ENCODE measurements at places on chromosomes 3 and 15.

DNA sequence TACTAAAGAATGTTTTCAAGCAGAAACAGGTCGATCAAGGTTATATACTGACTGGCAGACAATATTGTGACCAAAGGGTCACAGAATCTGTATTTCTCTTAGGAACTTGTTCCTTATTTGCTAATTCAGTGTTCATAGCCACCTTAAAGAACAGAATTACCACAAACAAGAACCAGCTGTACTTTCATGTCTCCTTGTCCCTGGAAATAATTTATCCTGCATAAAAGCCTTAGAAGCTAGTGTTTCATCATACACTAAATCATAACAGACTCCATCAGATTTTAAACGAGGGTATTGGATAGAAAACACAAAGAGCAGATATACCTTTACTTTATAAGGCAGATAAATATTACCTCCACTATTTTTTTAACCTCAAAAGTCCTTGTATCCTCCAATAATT is 6.4 kb downstream of the DNAJC19 start:
- no peak for DNase-seq

DNA sequence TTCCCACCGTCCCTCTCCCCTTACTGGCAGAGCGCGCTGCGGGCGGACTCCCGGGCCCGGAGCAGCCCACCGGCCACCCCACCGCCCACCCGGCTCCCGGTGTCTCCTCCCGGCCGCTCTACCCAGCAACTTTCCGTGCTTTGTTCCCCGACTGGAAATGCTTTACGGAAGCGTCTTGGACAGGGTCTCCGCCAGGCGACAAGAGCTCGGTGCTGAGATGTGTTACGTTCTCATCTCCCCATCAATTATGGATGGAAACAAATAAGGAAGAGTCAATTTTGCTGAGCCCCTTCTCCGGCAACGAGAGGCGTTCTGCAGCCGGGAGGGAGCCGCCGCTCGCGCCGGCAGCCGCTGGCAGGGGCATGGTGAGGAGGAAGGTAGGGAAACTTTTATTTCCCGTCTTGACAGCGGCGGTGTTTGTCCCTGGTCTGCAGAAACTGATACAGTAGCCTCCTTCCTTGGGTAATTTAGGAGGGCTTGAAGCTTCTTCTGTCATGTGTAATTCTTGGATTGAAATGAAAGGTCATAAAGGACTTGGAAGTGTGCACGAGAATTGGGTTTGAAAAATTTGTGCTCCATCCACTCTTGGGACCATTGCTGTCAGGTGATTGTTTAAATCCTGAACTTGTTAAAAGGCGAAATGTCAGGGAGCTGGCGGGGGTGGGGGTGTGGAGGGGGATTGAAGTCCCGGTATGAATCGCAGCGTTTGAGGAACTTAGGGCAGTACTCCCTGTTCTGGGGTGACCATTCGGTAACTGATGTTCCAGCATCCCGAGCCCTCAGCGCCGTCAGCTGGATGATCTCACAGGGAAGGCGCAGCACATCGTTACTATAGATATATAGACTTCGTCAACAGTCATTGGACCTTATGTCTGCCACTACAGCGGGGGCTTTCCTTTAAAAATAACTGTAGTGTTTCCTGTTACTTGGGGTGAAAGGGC is 1.5 kb downstream of the SEMA6D start:
- peak; percentile 44 for DNase-seq

DNA sequence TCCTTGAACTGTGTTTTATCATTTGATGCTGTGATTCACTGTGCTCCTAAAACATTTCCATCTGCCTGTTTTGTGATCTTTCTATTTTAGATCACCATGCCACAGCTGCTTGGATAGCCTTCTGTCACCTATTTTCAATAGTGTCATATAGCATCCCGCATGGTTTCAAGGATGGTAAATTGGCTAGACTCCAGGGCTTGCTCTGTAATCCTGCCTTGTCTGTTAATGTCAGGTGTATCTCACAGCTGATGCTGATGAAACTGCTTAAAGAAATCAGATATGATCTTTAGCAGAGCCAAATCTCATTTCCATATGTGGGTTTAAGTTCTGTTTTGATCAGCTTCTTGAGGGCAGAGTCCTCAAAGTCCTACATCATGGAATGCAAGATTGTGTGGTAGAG is 182.2 kb downstream of the UBE2E2 start:
- DNase-seq: no peak

DNA sequence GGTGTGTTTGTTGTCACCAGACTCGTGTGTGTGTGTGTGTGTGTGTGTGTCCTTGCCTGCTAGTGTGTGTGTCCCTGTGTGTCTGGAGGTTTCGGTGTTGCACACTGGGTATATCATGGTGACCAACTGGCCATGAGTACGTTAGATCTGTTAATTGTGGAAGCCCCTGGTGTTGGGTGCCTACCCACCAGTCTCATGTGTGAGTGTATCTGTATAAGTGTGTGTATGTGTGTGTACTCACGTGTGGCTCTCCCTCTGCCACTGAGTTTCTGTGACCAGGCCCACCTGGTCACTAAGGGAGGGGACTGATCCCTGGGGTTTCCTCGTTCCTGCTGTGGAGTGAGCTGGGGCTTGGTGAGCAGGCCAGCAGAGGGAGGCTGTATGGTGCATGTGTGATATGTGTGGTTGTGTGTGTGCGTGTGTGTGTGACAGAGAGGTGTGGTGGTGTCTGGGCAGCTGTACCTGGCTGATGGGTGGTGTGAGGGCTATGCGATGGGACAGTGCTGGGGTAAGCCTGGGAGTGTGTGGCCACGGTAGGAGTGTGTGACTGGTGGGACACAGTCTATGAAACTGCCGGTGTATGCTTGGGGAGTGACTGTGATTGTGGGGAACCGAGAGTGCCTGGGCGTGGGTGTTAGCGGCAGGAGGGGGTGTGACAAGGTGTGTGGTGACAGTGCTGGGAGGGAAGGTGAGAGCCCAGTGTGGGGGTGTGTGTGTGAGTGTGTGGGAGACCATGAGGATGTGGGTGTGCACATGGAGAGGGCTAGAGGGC is 1.8 kb downstream of the PRKCD start:
- peak; percentile 13 for DNase-seq

GRCh38 chr15:98794748-98795147 is 146.4 kb downstream of the IGF1R start:
- no peak for DNase-seq

DNA sequence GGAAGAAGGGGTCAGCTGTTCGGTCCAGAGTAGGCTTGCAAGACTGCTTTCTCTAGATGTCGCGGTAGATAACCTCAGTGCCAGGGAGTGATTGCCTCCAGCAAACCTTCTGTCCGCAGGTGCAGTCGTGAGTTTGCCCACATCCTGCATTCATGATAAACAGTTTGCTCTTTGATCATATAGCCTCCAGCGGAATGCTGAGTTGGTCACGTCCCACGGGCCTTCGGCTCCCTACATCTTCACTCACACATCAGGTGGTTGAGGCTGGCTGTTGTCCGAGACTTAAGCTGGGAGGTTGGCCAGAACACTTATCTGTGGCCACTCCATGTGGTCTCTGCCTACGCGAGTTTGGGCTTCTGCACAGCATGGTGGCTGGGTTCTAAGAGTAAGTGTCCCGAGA is 62.1 kb upstream of the NR2C2 start:
- no peak for DNase-seq

DNA sequence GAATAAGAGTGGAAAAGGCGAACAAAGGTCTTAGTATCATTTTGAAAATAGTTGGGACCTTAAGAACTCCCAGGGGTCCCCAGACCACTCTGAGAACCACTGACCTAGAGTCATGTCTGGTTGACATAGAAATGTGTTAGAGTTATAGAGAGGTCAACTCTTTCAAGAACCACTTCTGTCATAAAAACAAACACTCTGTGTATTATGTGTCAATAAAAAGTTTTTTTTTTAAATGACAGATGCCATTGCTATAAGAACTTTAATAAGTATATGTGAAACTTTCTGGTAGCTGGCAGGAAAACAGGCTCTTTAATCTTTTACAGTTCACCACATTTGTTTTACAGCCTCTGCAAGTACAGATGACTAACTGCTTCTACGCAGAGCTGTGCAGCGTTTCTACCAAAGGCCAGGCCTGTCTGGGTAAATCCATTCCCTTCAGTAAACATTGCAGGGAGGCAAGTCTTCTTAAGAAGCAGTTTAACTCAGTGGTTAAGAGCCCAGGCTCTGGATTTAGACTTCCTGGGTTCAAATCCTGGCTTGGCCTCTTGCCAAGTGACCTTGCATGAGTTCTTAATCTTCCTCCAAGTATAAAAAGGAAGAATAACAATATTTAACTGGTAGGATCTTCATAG is 56.6 kb downstream of the RFTN1 start:
- no peak for DNase-seq

DNA sequence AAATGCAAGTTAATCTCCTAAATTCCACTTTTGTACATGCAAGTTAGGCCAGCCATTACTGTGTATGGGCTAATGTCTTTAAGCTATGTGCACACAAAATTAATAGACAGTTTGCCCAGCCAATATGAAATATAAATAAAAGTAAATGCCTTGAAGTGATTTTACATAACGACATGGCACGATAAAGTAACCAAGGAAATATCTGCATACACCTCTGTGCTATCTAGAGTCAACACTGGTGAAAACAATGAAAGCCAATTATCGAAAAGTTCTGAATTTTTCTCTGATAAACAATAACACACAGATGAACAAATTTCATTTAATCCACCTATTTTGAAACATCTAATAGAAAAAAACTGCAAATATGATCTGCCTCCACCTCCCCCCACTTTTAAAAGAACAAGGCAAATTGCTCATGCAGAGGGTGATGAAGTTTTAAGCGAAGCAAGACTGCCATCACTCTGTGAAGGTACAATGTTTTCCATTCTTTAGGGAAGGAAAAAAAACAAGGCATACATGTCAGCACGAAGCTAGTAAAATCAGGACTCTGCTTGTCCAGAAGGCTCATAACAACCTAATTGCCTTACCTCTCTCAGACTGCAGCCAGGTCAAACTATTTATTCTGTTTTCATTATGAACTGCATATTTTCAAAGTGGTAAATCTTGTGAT is 317.7 kb downstream of the MECOM start:
- no peak for DNase-seq

GRCh38 chr15:91553196-91553854 is 300.2 kb upstream of the SLCO3A1 start:
- DNase-seq: no peak

DNA sequence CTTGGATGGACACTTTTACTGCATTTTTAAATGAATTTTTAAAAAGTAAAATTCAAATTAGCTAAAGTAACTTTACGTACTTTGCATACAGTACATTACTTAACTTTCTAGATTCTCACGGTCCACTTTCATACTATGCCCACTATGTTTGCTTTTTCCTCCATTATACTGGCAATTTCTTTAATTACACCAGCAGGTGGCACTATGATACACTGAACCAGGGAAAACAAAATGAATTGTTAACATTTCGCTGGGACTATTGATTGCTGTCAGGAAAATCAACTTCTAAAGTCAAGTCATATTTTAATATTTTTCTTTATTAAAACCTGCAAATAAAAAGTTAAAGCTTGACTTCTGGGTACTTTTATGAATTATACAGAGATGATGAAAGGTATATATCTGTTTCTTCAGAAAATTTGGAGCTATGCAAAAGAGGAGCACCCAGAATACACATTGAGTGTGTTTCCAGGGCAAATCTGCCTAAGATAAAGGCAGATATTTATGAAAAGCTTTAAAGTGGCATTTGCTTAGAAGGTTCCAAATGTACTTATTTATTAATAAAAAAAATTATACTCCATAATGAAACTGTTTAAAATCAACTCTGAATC is 21.8 kb upstream of the POU1F1 start:
- peak; percentile 60 for DNase-seq

GRCh38 chr3:8627201-8627940 is 17.2 kb downstream of the SSUH2 start:
- no peak for DNase-seq

DNA sequence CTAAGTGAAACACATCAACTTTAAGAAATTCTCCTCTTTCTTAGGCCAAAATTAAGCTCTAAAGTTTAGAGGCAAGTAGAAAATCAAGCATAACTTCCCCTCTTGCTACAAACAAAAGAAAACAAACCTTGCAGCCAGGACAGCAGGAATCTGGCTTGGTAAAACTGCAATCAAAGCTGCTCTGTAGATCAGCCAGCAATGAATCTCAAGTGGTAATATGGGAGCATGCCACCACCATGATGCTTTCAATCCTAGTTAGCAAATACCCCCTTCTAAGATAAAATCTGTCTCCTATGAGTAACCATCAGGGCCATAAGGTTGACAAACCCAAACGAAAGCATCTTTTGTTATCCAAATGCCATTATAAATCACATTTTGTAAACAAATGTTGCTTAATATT is 208.3 kb upstream of the PLSCR5 start:
- DNase-seq: no peak

Data from dermis blood vessel endothelial cell (primary cell).